Esophagus muscularis mucosa (tissue), 4 donors: ENCODE measurements at places on chromosomes 7 and 10. TPM values are rescaled to one million over a fixed set of nuclear protein-coding genes. Genes with fewer than 3 reads are reported as not detected.

Gene DDC
- total RNA-seq: not detected

Gene NEUROD6
- total RNA-seq: not detected

Gene GPC2
- total RNA-seq: 0.33 TPM

DNA sequence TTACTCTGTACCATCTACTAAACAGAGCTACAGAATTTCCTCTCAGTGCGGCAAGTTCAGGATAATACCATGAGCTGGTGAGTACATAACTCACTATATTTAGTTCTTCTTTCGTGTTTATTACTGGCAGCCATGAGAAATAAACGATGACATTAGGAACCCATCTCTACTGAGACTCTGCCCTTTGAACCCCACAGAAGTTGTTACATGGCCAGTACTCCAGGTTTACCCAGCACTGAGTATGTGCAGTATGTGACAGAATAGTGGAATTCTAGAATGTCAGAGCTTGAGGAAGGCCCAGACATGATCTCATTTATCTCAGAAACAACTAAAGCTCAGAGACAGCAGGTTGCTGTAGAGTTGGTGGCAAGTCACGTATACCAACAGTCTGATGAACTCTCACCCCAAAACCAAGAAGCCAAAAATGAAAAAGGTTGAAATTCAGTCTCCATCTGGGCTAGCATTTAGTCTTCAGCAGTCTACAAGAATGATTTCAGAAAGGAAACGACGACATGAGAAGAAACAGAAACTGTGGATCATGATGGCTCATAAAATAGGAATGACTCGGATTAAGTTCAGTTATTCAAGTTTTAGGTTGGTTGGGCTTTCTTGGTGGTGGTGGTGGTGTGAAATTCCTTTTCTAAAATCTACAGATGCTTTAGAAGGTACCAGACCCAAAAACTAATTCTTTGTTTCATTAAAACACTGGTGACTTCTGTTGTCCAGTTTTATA lies 78.5 kb downstream of the SORBS1 start:
- H3K4me1 ChIP-seq: peaks cover 69% of the 10 kb centered on the region
- H3K4me3 ChIP-seq: no peak overlapping the region
- no peak for DNase-seq

DNA sequence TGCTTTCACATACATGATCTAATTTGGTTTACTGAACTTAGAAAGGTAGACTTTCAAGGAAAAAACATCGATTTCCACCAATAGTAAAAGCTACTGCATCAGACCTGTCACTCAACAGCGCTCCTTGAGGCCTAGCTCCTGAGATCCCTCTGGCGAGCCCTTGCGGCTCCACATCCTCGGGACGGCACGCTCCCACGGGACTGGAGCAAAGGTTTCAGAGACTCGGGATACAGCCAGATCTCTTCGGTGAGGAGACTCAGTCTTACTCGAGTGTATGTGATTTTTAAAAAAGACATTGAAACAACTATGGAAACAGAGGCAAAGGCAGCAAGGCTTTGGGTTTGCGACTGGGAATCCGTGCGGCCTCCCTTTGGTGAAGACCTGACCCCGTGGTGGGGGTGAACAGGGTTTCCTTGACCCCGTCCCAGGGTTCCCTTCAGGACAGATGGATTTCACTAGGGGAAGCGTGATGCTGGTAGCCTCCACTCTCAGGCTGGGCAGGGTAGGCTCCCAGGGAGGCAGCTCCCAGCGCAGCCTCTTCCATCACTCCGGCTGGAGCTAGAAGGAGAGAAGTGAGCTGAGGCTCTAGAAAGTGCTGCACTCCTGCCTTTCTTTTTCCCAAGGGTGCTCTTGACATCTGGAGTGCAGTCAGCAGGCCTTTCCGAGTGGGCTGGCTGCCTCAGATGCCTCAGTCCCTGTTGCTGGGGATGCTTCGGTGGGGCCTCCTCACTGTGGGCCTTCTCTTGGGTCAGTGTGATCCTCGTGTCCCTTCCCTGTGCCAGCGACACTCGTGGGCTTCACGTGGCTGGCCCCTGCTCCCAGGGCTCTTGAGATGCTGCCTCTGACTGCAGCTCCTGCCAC lies 5.8 kb upstream of the ATP6V0E2 start:
- no peaks in the 10 kb centered on the region for H3K27me3 ChIP-seq
- peaks cover 12% of the 10 kb centered on the region for H3K36me3 ChIP-seq
- H3K4me3 ChIP-seq: no peak overlapping the region
- H3K4me1 ChIP-seq: peaks cover 11% of the 10 kb centered on the region
- H3K27ac ChIP-seq: no peak overlapping the region

- DNase-seq: no peak
- no peaks in the 10 kb centered on the region for H3K36me3 ChIP-seq
- no peaks in the 10 kb centered on the region for H3K4me1 ChIP-seq
- no peaks in the 10 kb centered on the region for H3K27me3 ChIP-seq
Observed at GRCh38 chr10:25294032-25294926, 119.5 kb downstream of the GPR158 start.

DNA sequence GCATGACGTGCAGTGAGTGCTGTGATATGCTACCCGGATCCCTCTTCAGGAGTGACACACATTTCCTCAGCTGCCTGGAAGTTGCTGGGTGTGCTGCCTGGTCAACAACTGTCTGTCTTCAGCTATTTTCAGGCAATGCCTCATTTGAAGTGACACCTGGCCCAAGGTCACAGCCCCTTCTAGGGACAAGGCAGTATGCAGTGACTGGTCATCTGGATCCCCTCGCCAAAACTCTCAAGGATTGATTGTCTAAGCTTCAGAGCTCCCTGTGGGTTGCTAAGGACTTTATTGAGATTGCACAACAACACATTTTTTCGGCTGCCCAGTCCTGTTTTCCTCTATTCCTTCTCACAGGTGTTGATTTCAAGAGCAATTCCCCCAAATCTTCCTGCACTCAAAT lies 108.8 kb downstream of the GNAI1 start:
- DNase-seq: no peak
- H3K27ac ChIP-seq: no peak overlapping the region
- H3K4me3 ChIP-seq: no peak overlapping the region
- H3K36me3 ChIP-seq: no peaks in the 10 kb centered on the region
- no peaks in the 10 kb centered on the region for H3K4me1 ChIP-seq
- H3K27me3 ChIP-seq: no peaks in the 10 kb centered on the region

DNA sequence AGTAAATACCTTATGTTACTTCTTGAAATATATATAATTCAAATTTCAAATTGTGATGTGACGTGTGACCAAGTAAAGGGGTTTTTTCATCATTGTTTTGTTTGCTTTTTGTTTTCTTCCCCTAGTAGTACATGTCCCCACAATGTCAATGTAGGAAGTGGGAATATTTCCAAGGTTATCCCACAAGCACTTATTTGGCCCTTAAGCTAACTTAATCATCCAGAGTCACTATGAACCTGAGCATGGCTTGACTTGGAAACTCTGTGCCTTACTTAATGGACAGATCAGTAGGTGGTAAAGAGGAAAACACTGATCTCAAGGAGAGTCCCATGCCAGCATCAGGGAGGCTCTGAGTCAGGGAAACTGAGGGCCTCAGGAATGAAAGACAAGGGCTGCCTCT lies 569.3 kb upstream of the IGFBP3 start:
- H3K27me3 ChIP-seq: no peaks in the 10 kb centered on the region
- H3K4me3 ChIP-seq: no peak overlapping the region
- no peaks in the 10 kb centered on the region for H3K36me3 ChIP-seq
- H3K27ac ChIP-seq: no peak overlapping the region
- no peak for DNase-seq
- no peaks in the 10 kb centered on the region for H3K4me1 ChIP-seq

DNA sequence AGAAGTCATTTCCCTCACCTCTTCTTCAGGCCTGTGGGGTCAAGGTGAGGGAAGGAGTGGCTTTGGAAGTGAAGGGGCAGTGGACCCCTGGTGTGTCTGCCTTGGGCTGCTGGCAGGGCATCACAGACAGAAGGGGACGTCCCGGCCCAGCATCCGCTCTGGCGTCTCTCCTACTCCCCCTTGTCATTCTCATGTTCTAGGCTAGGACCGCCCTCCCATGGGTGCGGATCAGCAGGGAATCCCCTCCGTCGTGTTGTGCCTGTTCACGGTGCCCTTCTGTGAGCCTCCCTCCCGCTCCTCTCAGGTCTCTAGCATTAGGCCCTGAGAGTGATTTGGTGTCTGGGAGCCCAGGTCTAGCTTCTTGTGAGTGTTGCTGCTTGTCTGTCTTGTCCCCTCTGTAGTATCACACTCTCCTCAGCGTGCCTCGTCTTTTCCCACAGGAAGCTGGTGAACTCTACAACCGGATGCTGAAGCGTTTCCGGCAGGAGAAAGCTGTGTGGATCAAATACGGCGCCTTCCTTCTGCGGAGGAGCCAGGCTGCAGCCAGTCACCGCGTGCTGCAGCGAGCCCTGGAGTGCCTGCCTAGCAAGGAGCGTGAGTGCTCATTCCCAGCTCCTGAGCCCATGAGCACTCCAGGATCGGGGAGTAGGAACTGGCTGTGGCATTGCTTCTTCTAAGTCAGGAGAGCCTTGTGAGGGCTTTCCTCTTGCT lies 8.5 kb downstream of the CALHM2 start:
- peak overlapping the region; percentile 40 for H3K27ac ChIP-seq
- no peaks in the 10 kb centered on the region for H3K27me3 ChIP-seq
- DNase-seq: no peak
- H3K36me3 ChIP-seq: peaks cover 99% of the 10 kb centered on the region
- peaks cover 56% of the 10 kb centered on the region for H3K4me1 ChIP-seq

DNA sequence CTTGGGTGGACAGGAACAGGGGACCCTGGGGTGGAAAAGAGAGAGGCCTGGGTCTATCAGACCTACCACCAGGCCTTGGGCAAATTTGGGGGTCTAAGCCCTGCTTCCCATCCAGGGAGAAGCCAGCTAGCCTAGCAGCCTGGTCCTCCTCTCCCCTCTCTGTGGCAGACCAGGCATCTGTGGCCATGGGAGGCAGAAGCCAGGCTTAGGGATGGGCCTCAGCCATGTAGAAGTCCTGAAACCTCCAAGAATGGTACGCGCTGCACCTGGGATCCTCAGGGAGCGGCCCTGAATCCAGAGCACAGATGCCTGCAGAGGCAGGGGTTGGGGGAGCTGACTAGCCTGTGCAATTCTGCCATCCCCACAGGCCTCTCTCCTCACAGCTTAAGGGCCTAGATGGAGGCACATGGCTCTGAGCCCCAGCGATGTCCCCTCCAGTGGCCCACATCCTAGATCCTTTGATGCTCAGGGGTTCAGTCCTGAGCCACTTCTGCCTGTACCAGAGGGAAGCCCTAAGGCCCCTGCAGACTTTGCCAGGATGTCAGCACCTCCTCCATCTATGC lies 21.2 kb downstream of the GRID1 start:
- H3K4me1 ChIP-seq: no peaks in the 10 kb centered on the region
- H3K4me3 ChIP-seq: no peak overlapping the region
- no peaks in the 10 kb centered on the region for H3K36me3 ChIP-seq
- no peak for DNase-seq
- H3K27me3 ChIP-seq: no peaks in the 10 kb centered on the region

- H3K27ac ChIP-seq: no peak overlapping the region
- DNase-seq: no peak
- H3K4me3 ChIP-seq: no peak overlapping the region
- peaks cover 3% of the 10 kb centered on the region for H3K4me1 ChIP-seq
- no peaks in the 10 kb centered on the region for H3K27me3 ChIP-seq
- no peaks in the 10 kb centered on the region for H3K36me3 ChIP-seq
Observed at GRCh38 chr7:150793569-150794238, 6.5 kb downstream of the TMEM176B start.

DNA sequence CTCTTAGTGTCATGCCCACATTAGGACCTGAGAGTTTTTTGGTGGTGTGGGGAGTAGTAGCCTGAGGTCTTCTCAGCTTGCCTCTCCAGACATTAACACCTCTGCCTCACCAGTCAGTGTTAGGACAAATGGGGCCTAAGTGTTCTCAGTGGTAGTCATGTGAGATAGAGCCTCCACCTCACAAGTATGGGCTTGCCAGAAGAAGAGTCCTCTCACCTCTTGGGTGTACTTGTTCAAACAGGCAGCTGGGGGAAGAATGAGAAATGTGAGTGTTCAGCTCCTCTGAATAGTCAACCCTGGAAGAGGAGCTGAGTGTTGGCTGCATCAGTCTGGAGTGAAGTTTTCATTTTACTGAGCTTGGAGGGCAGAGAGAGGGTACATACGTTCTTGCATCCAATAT lies 464.6 kb downstream of the POM121L12 start:
- no peak overlapping the region for H3K4me3 ChIP-seq
- no peak overlapping the region for H3K27ac ChIP-seq
- no peaks in the 10 kb centered on the region for H3K4me1 ChIP-seq
- no peaks in the 10 kb centered on the region for H3K36me3 ChIP-seq

- DNase-seq: no peak
- peaks cover 9% of the 10 kb centered on the region for H3K4me1 ChIP-seq
- H3K27ac ChIP-seq: peak overlapping the region; percentile 54
- H3K36me3 ChIP-seq: no peaks in the 10 kb centered on the region
- no peaks in the 10 kb centered on the region for H3K27me3 ChIP-seq
- peak overlapping the region; percentile 27 for H3K4me3 ChIP-seq
Observed at GRCh38 chr10:115001506-115002381, 63.7 kb downstream of the TRUB1 start.

DNA sequence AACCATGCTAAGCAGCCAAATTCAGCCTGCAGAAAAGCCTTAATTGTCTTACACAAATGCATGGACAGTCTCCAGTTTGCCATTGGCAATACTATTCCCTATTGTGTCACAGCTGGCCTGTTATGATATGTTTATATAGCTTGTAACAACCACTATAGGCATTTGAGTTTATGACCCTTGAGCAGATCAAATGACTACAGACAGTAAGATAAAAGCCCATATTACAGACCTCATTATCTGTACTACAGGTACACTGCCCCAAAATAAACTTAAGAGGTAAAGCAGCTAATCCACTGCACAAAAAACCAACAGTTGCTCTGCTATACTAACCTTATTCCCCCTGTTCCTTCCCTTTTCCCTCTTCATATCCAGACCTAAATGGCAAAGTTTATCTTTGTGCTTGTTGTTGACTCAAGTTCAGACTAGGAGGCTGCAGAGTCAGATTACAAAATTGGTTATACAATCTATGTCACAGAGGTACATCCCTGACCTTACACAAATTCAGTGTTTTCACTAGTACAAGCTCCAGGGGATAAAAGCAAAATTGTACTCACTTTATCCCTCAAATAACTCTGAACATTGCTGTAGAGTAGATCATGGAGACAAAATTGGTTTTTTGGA lies 218.4 kb downstream of the GRM8 start:
- H3K27ac ChIP-seq: no peak overlapping the region
- no peak for DNase-seq
- H3K27me3 ChIP-seq: no peaks in the 10 kb centered on the region
- no peak overlapping the region for H3K4me3 ChIP-seq
- no peaks in the 10 kb centered on the region for H3K36me3 ChIP-seq
